MM.1S (cell line): ENCODE measurements at places on chromosomes 16 and 17.

- no peak for DNase-seq
These were observed at the start of gene G6PC1 for GRCh38 chr17:42900460-42901331. Gene G6PC1 (plus strand): TSS chr17:42900799. CDS start chr17:42900877, 78 bp downstream.

GRCh38 chr17:17812211-17813054, 24.4 kb downstream of the SREBF1 start:
- DNase-seq: peak; percentile 20

GRCh38 chr17:37465069-37465616, 24.5 kb upstream of the DUSP14 start:
- DNase-seq: no peak

DNA sequence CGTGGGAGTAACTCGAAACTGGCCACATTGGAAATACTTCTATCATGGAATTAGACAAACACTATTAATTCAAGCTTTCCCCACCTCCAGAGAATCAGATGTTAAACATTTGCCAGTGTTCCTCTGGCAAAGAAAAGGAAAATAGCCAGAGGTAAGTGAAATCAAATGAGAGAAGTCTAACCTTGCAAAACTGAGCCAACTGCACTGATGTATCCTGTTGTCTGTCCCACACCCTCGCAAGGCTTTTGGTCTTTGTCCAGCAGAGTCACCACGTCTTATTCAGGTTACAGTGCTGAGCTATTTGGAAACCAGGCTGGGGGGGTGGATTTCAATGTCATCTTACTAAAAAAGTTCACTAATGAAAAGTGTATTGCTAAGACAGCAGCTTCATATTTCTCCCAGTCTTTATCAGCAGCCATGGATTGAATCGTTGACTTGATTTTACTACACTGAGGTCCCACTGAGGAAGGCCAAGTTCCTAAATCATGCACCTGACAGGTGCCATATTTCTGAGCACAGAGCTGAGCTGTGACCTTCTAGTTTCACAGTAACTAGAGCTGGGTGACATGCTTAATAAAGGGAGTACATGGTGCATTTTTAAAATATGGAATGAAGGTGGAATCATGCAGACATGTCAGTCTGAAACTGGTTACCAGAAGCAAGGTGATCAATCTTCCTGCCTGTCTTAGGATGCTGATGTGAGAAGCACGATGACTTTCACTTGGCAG, 85.2 kb upstream of the HSBP1 start:
- DNase-seq: no peak

GRCh38 chr17:73205459-73205961, 12.7 kb downstream of the COG1 start:
- no peak for DNase-seq

- DNase-seq: no peak
These were observed 744 bp upstream of the LRRC37A3 start for GRCh38 chr17:64920026-64920418.

DNA sequence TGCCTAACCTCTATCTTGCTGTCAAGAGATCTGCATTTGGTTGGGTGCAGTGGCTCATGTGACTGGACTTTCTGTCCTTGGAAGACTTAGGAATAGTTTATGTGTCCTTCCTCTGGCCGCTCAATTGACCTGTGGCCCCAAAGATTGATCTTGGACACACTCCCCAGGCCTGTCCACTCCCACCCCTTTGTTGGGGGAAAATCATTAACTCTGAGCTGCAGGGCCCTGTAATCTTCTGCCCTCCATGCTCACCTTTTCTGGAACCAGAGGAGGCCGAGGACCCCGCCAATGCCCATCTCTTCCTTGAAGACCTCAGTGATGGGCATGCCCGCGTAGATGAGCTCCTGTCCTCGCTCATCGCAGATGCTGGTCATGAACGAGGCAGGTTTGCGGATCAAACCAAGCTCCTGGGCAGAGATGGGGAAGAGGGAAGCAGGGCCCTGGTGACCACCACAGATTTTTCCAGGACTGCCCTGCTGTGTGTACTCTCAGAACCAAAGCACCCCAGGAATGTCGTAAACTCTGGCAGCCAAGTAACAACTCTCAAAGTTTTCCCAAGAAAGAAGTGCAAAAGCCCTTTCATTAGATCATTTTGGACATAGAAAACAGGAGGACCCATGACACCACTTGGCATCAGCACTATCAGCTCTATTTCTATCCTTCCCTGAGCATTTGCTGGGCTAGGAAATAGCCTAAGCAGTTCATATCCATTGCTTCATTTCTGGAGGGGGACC, 8.5 kb upstream of the KLHL11 start:
- DNase-seq: no peak

DNA sequence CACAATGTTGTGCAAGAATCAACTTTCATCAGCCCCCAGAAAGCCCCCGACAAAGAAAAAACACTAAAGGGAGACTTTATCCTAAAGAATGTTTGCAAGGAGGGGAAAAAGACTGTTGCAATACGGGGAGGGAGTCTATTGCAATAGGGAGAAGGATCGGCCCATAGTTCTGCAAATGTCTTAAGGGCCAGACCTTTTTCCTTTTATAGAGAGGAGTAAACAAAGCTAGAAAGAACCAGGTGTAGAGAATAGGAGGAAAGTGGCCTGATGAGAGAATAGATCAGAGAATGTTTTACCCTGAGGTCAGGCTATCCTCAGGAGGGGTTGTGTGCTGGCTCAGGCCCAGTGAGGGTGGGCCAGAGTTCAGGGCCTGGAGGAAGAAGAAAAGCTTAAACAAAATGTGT, 8.7 kb upstream of the CAVIN1 start:
- no peak for DNase-seq

DNA sequence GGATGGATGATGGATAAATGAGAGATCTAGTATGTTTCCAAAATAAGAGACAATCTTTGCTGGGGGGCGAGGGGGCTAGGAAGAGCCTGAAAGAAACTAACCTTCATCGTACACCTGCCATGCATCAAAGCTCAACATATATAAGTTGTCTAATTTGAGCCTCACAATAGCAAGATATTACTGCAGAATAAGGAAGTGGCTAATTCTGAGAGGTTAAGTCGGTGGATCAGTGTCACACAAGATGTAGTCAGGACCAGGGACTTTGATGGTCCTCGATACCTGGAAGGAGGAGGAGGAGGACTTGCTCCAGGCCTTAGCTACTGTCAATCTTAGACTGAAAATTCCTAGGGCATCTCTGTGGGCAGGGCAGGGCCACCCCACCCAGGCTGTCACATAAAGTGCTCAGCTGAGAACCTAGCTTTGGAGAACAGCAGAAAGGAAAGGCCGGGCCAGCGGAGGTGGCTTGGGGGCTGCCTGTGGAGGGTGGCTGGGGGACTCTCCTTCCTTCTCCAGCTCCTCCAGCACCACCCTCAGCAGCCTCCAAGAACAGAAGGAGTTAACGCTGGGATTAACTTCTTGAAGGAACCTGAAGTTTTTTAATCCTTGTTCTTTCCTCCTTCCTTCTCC, 460 bp upstream of the SLC13A2 start:
- no peak for DNase-seq

- DNase-seq: no peak
These were observed 32.1 kb downstream of the NDE1 start for GRCh38 chr16:15682105-15682570.

- DNase-seq: no peak
These were observed 10.9 kb downstream of the JPT2 start for GRCh38 chr16:1688807-1689560.

DNA sequence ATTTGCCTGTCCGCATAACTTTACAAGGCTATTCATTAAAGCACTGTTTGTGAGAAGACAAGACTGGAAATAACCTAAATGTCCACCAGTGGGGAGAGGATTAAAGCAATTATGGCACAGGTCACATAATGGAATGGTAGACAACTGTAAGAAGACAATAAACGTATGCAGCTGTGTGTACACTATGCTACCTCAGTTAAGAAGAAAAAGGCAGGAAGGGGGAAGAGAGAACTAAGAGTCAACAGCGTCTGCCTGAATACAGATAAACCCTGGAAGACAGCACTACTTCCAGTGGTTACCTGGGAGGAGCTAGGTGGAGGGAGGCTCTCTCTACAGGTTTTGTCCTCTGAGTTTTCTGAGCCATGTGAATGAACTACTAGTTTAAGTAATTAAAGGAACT, 15.3 kb downstream of the CREBBP start:
- DNase-seq: no peak

DNA sequence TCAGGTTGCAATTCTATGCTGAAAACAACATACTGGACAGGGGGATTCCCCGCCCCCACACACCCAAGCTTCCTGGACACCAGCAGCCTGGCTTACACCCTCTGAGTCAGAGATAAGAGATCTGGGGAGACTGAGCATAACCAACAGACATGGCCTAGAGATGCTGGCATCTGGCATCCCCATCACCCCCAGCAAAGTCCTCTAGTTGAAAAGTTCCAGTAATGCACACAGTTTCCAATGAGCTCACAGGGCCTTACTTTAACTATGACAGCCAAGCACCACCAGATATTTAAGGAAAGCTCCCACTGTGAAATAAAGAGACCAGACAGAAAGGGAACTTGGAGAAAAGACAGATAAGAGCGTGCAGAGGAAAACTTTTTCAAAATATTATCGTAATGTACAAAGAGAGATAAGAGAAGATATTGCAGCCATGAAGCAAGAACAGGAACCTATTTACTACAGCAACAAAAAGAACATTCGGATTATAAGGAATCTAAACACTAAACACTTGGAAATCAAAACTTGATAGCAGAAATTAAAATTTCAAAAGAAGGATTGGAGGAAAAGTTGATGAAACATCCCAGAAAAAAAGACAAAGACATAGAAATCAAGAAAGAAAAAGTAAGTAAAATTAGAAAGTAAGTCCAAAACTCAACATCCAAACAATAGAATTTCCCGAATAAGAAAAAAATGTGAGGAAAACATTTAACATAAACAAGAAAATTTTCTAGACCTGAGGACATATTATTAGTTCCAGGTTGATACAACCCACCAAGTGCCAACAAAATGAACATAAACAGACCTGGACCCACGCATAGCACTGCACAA, 17.2 kb upstream of the ALOX15 start:
- DNase-seq: no peak

- no peak for DNase-seq
These were observed 151.1 kb downstream of the AHSP start for GRCh38 chr16:31678649-31679325.

- no peak for DNase-seq
These were observed 36.6 kb downstream of the CYLD start for GRCh38 chr16:50778284-50779163.

GRCh38 chr16:78269256-78269655, 169.8 kb downstream of the WWOX start:
- DNase-seq: no peak

DNA sequence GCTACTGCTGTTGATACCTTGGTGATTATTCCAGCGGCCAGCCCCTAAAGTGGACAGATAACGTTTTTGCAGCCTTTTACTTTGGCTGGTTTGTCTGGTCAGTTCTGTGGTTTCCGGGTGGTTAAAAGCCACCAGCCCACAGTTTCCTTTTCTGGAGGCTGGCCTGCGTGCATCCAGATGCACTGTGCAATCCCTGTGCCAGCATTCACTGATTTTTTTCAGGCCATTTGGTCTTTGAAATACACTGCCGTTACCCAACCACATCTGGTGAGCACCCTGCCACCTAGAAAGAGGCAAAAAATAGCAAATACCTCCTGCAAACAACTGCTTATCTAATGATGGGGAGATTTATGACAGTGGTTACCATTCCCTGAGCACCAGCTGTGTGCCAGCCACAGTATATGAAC, 797 bp downstream of the NUDT7 start:
- peak; percentile 73 for DNase-seq

DNA sequence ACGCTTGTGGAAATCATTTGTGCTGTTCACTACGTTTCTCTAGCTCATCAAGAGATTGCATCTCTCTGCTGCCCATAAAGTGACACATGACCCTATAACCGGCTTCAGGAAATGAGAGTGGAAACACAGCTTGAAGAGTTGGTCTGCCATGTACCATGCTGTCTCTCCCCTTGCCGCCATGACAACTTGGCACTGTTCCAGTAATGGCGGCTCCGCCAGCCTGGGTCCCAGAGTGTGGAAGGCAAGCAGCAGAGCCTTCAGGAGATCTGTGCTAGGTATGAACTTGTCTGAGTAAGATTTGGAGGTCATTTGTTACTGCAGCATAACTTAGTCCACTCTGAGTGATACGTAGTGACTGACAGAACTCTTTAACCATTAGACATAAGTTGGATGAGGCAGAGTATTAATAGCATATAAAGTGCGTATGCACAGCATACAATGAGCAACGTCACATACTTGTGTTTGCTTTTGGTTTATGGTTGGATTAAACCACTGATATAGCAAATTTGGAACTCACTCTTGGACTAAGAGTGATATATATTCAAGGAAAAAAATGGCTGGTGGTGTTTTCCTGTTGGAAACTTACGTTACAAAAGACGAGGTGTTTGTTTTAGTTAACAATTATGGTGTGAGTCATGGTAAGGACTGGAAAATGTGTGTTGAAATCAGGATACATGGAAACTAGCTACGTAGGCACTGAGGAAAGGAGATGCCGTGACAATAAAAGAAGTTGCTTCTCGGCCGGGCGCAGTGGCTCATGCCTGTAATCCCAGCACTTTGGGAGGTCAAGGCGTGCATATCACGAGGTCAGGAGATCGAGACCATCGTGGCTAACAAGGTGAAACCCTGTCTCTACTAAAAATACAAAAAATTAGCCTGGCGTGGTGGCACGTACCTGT, 24.4 kb upstream of the PMP22 start:
- DNase-seq: no peak

DNA sequence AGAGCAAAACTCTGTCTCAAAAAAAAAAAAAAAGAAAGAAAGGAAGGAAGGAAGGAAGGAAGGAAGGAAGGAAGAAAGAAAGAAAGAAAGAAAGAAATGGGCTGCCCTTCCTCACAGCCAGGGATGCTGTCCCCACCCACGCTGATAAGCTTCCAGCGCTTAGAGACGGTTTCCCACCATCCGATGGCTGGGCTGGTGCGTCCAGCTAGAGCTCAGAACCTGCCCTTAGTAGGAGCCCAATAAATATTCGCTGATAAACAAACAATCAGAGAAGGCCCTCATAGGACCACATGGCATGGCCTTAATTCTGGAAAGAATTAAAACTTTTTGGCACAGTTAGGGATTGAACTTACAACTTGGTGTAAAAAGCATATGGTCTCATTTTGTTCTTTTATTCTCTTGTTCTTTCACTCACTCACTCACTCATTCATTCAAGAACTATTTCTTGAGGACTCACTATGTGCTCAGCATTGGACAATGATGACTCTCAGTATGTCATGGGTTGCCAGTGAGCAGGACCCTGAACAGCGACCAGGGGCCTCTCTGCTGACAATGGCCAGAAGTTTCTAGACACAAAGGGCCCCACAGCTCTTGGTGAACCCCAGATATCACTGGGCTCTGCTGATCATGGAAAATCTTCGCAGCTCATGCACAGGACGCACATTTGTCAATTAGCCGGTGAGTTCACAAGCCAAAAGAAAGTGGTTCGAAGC, 32.5 kb upstream of the TNRC6C start:
- no peak for DNase-seq
